ENCODE measurements at places on chromosomes 12 and 14. TPM values are rescaled to one million over a fixed set of nuclear protein-coding genes. Genes with fewer than 3 reads are reported as not detected.

The ISM2 gene
- total RNA-seq, result 0.13 TPM

The ZFYVE21 gene
- 52.9 TPM for total RNA-seq

The SPSB2 gene
- total RNA-seq, result 11.9 TPM

The FRS2 gene
- 26.6 TPM for total RNA-seq

The DNAH10 gene
- total RNA-seq, result 0.04 TPM

The PLA2G1B gene
- total RNA-seq, result not detected

DNA sequence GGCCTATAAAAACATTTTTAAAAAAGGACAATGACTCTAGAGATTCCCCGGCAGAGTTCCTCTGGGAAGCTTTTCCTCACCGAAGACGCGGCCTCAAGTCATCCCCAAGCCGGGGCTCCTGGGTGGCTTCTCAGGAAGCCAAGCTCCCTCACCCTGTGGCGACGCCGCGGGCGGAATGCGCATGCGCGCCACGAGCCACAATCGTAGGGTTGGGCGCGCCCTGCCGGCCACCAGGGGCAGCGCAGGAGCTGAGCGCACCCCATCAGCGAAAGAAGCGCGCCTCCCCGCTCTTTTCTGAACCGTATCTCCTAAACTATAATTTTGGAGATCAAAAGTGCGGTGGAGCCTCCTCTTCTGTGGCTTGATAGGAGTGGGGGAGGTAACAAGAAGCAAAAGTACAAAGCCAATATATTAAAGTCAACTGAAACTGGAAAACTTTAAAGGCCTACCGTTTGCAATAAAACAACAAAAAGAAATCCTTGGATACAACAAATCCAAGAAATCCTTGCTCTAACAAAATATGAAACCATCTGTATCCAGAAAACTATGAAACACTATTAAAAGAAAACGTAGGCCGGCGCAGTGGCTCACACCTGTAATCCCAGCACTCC lies 17.4 kb upstream of the CHFR start:
- DNase-seq, result no peak

- no peak for DNase-seq
Measured at GRCh38 chr12:2923057-2923456, 32.4 kb downstream of the TULP3 start.

- DNase-seq, result peak; percentile 91
Measured at GRCh38 chr12:91381309-91381804, 198.7 kb upstream of the DCN start.

- DNase-seq, result no peak
Measured at GRCh38 chr14:50396631-50397389, at the start of gene CDKL1. TSS of gene CDKL1 (minus strand) at chr14:50396881. CDS start at chr14:50395868, 1,013 bp downstream.

- no peak for DNase-seq
Measured at GRCh38 chr12:46983959-46984841, 95.2 kb upstream of the PCED1B start.

DNA sequence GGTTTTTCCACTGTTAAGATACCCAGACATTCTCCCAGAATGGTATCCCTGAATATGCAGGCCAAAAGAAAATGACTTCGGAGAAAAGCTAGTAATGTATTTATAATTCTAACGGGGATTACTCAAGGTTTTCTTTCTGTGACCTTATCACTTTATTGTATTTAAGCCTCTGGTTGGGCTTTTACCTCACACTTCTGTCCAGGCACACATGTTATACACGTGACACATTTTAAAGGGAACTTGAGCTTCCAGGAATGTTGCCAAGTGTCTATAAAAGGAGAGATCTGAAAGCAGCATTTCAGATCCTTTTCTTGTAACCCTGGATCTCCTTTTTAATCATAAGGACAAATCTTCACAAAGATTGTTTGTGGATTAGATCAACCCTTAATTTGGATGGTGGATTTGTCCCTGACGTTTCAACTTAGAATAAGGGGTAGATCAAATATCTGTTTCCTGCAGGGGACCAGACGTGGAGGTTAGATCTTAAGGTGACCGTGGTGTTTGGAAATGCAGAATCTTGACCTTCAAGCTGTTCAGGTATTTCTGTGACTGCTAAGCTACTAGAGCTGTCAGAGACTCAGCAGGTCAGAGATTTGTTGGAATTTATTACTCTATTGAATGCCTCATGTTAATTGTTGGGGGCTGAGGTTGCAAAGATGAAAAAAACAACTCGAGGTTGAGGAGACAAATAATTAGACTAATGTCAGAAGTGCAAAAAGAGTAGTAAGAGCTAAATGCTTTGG lies 1.5 kb downstream of the CIPC start:
- DNase-seq, result no peak

GRCh38 chr14:55847766-55848165 lies 267.8 kb downstream of the KTN1 start:
- DNase-seq, result no peak

GRCh38 chr12:94516985-94517384 lies 57.3 kb upstream of the CEP83 start:
- DNase-seq, result no peak

GRCh38 chr14:60153991-60154390 lies 11.2 kb downstream of the DHRS7 start:
- no peak for DNase-seq

- DNase-seq, result peak; percentile 98
Measured at GRCh38 chr14:94342334-94342934, 19.3 kb upstream of the SERPINA6 start.

DNA sequence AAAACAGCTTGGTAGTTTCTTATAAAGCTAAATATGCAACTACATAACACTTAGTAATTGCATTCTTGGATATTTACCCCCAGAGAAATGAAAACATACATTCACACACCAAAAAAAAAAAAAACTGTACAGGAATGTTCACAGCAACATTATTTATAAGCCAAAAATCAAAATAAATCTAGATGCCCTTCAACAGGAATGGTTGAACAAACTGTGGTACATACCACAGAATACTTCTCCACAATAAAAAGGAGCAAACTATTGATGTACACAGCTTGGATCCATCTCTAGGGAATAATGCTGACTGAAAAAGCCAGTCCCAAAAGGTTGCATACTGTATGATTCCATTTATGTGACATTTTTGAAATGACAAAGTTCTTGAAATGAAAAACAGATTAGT lies 62.1 kb upstream of the SLC38A4 start:
- no peak for DNase-seq

- DNase-seq, result no peak
Measured at GRCh38 chr12:29581631-29582030, 84.1 kb upstream of the OVCH1 start.

DNA sequence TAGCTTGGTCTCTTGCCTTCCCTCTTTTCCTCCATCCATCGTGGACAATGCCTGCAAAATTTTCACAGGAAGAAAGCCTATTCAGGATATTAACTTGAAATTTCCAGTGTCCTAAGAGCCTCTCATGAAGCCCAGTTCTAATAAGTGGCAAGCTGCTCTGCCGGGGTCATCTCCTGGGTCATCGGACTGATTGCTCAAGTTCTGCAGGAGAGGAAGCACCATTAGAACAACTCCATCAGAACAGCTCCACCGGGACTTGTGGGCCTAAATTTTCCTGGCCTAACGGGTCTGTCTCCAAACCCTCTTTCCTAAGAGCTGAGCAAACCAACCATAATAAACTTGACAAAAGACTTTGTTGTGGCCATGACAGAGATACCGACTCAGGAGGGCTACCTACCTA lies 13.9 kb downstream of the ERG28 start:
- DNase-seq, result no peak

DNA sequence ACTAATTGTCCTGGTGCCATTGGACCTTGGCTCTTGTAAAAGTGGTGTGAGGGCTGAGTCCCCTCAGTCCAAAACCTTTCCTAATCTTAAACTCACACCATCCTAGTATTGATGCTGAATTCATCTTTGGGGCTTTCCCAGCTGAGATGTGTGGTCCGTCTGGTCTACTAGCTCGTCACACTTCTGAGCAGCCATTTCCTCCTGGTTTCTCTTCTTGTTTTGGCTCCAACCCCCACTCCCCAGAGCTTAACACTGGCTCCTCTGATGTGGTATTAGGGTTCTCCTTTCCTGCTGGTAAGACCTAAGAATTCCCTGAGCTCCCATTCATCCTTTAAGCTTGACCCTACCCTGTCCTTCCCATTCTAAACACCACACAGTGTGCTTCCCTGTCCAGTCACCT lies 900.6 kb downstream of the VRK1 start:
- DNase-seq, result no peak

GRCh38 chr12:109981311-109981710 lies 14.9 kb downstream of the GIT2 start:
- no peak for DNase-seq

DNA sequence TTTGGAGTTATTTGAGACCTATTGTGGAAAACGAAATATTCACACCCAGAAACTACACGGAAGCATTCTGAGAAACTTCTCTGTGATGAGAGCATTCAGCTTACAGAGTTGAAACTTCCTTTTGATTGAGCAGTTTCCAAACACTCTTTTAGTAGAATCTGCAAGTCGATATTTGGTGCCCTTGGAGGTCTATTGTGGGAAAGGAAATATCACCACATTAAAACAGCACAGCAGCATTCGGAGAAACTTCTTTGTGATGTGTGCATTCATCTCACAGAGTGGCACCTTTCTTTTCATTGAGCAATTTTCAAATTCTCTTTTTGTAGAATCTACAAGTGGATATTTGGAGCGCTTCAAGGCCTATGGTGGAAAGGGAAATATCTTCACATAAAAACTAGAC lies 595.7 kb upstream of the ALG10B start:
- DNase-seq, result no peak

DNA sequence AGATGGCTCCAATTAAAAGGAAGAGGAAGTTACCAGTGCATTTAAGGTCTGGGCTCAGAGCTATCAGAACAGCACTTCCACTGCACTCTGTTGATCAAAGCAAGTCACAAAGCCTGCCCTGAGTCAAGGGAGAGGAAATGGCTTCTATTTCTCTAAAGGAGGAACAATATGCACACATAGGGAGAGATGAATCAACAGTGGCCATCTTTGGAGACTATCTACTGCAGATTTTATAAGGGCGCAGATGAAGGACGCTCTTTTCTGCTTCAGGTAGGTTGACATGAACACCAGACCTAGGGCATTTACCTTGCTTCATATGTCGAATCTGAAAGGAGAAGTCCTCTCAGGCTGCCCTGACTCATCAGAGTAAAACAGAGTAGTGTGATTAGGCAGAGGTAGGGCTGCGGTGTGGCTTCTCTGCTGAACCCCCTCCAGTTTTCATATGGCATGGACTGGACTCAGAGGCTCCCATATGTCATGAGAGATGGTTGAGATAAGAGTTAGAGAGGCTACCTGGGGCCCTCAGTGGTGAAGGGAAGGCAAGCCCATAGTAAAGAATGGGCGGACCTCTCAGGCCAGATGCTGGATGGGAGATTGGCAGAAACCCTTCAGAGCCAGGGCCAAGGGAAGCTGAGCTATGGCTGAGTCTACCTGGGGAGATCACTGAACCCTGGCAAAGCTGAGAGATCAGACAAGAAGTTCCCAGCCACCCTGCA lies 84.4 kb downstream of the ARF6 start:
- no peak for DNase-seq

DNA sequence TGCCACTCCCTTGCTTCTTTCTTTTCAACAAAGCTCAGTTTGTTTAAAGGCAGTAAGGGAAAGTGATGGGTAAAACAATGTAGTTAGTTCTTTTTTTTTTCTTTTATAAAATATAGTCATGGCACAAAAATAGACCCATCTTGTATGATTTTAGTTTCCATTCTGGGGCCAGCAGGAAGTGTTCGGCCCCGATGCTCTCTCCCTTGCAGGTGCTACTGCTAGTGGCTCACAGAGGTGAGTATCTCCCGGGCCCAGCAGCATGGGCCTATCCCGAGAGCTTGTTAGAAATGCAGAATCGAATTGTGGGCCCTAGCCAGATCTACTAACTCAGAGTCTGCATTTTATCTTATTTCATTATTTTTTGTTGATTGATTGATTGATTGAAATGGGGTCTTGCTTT lies 78.7 kb downstream of the SYNE3 start:
- no peak for DNase-seq

GRCh38 chr12:103569278-103569677 lies 17.8 kb upstream of the STAB2 start:
- DNase-seq, result no peak
